ENCODE measurements at places on chromosomes 5 and 9. TPM values are rescaled to one million over a fixed set of nuclear protein-coding genes. Genes with fewer than 3 reads are reported as not detected.

DNA sequence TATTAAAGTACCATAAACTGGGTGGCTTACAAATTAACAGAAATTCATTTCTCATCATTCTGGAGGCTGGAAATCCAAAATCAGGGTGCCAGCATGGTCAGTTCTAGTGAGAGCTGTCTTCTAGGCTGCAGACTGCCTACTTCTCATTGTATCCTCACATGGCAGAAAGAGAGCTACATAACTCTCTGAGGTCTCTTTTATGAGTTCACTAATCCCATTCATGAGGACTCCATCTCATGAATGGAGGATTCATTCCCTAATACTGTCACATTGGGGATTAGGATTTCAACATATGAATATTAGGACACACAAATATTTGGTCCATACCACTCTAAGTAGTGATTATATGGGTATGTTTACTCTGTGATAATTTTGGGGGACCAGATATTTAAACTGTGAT lies 84.0 kb downstream of the ERP44 start:
- no peak for DNase-seq

Gene CDKN2B
- polyA plus RNA-seq = 0.31 TPM

GRCh38 chr5:96714450-96714849 lies 52.3 kb downstream of the CAST start:
- DNase-seq = no peak

DNA sequence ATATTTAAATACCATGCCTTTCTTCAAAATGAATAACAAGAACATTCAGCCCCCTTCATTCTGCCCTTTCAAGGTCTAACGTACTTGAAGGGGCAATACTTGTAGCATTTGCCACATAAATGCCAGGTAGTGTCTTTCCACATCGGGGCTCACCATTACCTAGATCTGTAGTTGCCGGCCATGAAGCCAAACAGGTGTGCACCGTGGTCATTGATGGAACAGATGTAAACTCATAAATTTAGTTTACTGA lies 193.0 kb downstream of the CD180 start:
- no peak for DNase-seq

DNA sequence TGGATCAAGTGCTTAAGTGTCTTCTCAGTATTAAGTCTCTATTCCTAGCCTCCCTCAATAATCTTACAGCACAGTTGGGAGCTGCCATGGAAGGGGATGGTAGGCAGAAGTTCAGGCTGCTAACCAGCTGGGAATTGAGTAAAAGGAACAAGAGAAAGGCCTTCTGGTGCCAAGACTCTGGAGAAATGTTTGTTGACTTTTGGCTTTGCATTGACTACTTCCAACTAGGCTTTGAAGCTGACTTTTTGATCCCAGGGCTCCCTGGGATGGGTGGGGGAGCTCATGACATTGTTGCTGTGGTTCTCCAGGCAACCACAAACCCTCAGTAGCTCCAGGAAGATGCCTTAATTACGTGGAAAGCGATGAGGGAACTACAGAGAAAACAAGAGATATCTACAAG lies 85.2 kb upstream of the HTR4 start:
- DNase-seq = no peak

GRCh38 chr9:133359399-133360175 lies 3.2 kb downstream of the SURF2 start:
- no peak for DNase-seq

DNA sequence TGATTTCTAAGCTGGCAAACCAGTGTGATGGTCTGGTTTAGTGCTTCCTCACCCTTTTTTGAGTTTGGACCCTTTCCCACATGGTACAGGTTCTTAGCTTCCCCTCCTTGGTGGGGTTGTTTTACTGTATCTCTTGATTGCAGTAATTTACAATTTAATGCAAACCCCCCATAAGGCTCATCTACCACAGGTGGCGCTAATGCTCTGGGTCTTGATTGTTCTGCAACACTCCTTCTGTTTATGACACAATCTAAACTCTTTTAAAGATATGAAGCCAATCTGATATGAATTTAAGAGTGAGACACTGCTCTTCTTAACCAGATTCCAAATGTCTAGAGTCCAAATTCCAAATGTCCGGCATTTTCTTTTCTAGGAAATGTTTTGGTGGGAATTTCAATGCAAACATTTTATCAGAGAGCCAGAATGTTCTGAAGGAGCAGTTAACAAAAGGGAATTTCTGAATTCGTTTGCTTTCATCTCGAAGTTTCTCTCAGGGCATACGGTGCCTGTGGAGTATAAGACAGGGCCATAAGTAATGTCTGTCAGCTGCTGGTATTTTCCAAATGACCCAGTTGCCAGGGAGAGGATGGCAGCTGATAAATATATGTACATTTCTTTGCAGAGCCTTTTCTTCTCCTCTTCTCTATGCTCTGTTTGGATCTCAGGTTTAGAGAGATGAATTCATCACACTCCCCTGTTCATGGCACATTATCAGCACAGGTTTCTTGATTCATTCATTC lies 246.8 kb downstream of the ARHGAP26 start:
- peak; percentile 25 for DNase-seq

Gene WHRN
- 10.2 TPM for polyA plus RNA-seq

- DNase-seq = no peak
Measured at GRCh38 chr5:76084496-76085242, 1.5 kb downstream of the SV2C start.

Gene ARSI
- polyA plus RNA-seq = 2.6 TPM

DNA sequence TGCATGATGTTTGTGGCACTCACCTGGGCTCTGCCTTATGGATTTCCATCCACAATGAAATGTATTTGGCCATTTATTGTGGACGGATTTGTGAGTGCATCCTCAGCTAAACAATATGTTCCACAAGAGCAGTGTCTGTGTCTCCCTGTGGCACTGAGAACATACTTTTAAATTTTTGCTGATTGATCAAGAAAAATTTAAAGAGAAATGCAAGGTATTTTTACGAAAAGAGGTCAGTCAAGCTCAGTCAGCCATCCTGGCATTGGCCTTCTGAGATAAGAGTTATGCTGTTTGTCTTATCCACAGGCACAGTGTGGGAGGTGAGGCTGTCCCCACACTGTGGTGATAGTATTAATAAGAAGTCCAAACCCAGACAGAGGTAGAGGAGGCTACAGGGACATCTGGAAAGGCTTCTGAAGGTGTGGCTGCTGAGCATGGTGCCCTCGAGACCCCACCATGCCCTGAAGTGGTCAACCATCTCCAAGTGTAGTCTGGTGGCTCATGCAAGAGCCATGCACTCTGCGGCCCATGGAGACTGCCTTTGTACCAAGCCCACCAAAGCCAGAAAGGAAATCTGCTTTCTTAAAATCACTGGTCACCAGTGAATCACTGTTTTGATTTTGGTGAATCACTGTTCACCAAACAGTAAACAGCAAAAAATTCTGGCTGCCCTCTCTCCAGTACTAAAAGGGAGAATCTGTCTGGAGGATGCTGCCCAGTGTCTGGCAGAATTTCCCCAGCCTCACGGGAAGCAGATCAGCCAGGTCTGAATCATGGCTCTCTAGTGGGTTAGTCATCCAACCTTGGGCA lies 28.8 kb downstream of the SPOCK1 start:
- no peak for DNase-seq

DNA sequence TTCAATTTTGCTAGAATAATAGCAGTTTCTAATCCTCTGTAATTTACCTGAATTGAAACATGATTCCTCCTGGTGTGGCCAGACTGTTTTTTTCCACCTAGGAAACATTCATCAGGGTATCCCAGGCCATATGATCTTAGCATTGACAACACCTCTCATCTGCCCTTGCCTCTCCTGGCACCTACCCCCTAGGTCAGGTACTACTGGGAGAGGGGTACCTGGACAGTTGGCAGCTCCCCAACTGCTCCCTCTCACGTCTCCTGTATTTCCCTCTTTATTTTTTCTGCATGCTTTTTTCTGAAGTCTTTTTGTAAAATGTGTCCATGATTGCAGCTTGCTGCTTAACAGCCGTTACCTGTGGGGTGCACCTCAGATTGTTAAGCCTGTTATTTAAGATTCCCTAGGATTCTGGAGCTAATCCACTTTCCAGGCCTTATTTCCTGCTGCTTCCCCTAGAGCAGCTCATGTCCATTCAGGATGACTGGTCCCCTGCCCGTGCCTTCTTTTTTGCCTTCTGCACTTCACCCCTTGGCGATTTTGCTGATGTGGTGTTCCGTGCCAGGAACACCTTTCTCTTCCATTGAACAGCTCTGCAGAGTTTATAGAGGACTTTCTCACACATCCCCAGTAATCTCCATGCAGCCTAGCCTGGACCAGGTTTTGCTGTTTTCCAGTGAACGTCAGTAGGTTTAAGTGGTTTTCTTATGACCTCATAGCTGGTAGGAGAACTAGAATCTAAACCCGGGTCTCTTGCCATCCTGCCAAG lies 33.6 kb downstream of the SNX30 start:
- DNase-seq = no peak

Gene POLE3
- 58.7 TPM for polyA plus RNA-seq

- DNase-seq = no peak
Measured at GRCh38 chr5:109660301-109660700, 29.4 kb upstream of the MAN2A1 start.

Gene FOXD4L6
- not detected for polyA plus RNA-seq
